ENCODE measurements at places on chromosomes 13 and 19.
A peak's percentile ranks its signal among the peaks of the same experiment; 100 is the strongest.

- no peak for DNase-seq
These were observed 75.0 kb upstream of the FLT1 start for GRCh38 chr13:28569886-28570285.

- no peak for DNase-seq
These were observed 223.5 kb downstream of the KLF12 start for GRCh38 chr13:73910733-73911132.

- DNase-seq, result no peak
These were observed 57.4 kb downstream of the RUBCNL start for GRCh38 chr13:46329624-46330023.

- DNase-seq, result no peak
These were observed 932.5 kb upstream of the MIR17HG start for GRCh38 chr13:90414691-90415596.

DNA sequence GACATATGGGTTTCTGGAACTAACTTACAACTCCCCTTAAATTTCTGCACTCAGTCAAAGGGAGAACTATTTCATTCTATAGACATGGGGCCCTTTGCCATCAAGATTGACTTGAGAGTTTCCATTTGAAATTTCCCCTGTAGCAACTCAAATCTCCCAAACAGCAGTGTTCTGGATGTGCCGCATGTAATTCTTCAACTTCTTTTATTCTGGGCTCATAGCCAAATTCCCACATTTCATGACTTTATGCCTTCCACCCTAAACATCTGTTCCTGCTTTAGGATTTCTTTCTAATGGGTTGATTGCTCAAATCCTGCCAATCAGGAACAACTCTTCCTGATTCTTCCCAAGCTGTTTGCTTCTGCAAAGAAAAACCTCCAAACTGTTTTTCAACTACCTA, 336.0 kb downstream of the TBC1D4 start:
- DNase-seq, result no peak

- no peak for DNase-seq
These were observed 57.8 kb downstream of the SPATA13 start for GRCh38 chr13:24218338-24218737.

GRCh38 chr13:21426238-21426637, 32.9 kb downstream of the ZDHHC20 start:
- DNase-seq, result no peak

DNA sequence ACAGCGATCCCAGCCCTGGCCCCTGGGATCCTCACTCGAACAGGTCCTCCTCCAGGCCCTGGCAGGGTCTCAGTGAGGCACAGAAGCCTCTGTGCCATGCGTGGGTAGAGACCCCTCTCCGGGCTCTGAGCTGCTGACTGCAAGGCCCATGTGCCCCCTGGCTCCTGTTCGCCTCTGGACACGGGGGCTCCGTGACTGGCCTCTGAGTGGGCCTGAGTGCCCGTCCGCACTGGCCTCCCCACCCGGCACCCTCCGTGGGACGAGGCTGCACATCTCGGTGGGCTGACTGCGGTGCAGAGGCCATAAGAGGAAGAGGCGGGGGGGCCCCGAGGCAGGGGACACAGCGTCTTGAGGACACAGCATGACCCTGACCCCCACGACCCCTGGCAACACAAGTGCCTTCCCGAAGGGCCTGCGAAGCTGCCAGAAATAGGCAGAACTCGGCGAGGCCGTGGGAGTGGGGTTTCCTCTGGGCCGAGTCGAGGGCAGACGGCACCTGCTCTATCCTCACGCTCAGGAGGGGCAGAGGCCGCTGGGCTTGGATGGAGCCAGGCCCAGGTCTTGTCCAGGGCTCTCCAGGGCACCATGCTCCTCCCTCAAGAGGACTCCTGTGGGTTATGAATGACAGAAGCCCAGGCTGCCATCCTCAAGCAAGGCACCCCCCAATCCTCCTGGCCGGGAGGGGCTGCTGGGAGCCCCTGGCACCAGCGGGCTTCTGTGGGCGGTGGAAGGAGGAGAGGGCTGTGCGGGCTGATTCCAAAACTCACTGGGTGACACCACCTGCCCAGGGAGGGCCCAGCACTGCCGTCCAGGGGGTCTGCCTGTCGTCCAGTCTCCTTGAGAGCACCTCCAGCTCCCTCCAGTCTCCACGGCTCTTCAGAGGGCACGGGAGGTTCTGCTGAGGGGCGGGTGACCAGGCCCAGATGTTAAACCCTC, 52.6 kb downstream of the RASA3 start:
- DNase-seq, result no peak

DNA sequence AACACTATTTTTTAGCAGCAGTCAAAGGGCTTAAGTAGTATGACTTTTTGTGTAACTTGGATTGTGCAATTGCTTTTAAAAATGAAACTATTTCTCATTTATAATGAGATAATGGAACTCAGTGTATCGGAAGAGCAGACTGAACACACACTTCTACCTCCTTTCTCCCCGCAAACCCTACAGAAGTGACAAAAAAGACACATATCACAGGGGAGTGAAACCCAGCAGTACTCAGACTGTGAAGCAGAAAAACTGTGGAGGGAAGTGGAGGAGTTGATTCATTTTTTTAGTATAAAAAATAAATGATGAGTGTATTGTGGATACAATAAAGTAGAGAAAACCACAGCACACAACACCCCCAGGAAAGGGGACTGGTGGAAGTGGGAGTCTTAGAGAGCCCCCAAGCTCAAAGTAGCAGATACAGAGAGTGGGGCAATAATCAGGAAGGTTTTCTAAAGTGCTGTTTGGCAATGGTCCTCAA, 9.7 kb downstream of the LPAR6 start:
- peak; percentile 88 for DNase-seq

DNA sequence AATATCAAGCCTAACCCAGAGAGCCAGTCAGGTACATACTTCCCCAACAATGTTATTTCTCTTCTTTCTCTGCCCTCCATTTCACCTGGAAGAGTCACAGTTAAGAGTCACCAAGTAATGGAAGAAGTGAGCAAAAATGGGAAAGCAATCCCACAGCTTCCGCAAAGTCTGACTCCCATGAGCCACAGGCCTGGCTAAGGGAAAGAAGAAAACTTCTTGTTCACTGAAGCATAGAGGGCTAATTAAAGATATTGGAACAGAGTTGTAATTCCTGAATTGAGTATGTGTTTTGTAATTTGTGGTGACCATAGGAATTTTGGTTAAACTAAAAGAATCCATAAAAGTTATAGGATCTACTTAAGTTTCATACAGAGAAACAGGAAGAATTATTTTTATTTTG, 830.9 kb upstream of the PCDH20 start:
- DNase-seq, result no peak

DNA sequence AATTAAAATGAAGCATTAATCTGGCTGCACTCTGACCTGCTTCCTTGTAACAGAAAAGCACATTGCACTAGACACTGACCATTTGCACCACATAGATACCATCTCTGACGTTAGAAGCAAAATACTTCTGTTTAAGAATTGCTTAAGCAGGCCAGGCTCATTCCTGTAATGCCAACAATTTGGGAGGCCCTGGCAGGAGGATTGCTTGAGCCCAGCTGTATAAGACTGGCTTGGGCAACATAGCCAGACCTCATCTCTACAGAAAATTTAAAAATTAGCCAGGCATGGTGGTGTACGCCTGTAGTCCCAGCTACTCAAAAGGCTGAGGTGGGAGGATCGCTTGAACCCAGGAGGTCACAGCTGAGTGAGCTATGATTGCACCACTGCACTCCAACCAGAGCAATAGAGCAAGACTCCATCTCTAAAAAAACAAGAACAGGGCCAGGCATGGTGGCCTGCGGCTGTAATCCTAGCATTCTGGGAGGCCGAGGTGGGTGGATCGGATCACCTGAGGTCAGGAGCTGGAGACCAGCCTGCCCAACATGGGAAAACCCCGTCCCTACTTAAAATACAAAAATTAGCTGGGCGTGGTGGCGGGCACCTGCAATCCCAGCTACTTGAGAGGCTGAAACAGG, 7.0 kb upstream of the TLE6 start:
- DNase-seq, result no peak

- DNase-seq, result no peak
These were observed 287.5 kb upstream of the HTR2A start for GRCh38 chr13:47184321-47184720.

- DNase-seq, result no peak
These were observed 7.4 kb downstream of the MPND start for GRCh38 chr19:4350726-4351125.

- DNase-seq, result no peak
These were observed 22.6 kb downstream of the RASL11A start for GRCh38 chr13:27293076-27293691.

DNA sequence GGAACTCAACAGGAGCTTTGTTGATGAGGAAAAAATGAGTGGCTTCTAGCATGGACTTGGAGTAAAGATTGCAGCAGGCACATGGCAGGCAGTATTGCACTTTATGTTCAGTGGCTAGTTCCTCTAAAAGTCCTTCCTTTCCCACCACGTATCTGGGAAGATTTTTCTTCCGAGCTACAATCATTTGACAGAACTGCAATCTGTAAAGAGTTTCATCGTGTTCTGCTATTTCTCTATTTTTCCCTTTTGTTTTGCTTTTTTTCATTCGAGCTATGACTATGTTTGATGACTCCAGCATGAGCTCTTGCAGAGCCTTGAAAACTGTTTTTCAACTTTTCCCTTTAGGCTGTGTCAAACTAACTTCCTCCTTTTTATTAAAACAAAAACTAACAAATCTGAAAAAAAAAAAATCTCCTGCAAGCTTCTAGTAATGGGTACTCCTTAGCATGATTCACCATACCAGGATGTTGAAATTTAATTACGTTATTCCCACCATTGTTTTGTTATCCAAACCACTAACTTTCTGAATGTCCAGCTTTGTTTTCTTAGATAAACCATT, 12.3 kb downstream of the CLDN10 start:
- peak; percentile 99 for DNase-seq

- DNase-seq, result peak; percentile 95
These were observed at the start of gene TBC1D4 for GRCh38 chr13:75482070-75482819. Gene TBC1D4, minus strand, starts transcription at chr13:75482169. Its CDS starts 402 bp downstream, at chr13:75481767.

- no peak for DNase-seq
These were observed 221.2 kb upstream of the SOX1 start for GRCh38 chr13:111845621-111846351.

DNA sequence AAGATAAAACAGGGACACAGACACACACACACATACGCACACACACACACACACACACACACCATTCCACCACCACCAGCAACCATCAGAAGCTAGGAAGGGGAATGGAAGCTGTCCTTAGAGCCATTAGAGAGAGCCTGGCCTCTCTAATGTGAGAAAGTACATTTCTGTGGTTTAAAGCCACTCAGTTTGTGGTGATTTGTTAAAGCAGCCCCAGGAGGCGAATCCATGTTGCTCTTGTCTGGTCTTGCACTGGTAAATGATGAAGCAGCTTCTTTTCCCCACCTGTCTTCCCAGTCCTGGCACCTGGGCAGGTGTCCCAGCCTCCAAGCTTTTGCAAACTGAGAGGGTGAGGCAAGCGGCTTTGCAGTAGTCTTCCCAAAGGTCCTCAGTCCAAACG, 118.9 kb upstream of the KL start:
- no peak for DNase-seq

DNA sequence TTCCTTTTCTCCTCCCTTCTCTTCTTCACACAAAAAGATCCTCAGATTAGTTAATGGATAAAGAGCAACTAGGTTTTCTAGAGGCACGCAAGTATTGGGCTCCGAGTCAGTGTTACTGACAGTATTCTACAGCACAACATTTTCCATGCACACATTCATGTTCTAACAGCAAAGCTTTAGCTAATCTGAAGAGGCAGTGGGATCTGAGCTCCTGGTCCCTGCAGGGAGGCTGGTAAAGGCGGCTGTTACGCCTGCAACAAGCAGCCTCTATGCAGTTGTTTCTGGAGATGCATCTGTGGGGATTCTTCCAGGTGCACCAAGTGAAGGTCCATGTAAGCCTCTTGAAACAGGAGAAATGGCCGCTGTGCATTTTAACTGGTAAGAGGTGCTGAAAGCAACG, 143.8 kb downstream of the EFNB2 start:
- no peak for DNase-seq

- DNase-seq, result peak; percentile 17
These were observed at the start of gene OLFM2 for GRCh38 chr19:9936326-9937000. Gene OLFM2, minus strand, starts transcription at chr19:9936515. Its CDS starts 149 bp downstream, at chr19:9936366.

DNA sequence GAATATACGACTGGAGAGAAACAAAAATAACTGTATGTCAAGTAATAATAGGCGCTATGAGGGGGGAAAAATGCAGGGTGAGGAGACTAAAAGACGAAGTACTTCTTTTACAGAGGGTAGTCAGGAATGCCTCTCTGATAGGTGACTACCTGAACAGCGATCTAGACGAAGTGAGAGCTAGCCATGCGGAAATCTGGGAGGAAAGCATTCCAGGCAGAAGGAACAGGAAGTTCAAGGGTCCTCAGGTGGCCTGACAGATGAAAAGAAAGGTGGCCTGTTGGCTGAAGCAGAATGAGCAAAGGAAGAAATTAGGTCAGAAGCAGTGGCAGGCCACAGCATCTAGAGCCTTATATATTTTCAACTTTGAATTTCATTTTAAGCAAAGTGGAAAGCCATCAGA, 13.3 kb downstream of the ZDHHC20 start:
- no peak for DNase-seq

DNA sequence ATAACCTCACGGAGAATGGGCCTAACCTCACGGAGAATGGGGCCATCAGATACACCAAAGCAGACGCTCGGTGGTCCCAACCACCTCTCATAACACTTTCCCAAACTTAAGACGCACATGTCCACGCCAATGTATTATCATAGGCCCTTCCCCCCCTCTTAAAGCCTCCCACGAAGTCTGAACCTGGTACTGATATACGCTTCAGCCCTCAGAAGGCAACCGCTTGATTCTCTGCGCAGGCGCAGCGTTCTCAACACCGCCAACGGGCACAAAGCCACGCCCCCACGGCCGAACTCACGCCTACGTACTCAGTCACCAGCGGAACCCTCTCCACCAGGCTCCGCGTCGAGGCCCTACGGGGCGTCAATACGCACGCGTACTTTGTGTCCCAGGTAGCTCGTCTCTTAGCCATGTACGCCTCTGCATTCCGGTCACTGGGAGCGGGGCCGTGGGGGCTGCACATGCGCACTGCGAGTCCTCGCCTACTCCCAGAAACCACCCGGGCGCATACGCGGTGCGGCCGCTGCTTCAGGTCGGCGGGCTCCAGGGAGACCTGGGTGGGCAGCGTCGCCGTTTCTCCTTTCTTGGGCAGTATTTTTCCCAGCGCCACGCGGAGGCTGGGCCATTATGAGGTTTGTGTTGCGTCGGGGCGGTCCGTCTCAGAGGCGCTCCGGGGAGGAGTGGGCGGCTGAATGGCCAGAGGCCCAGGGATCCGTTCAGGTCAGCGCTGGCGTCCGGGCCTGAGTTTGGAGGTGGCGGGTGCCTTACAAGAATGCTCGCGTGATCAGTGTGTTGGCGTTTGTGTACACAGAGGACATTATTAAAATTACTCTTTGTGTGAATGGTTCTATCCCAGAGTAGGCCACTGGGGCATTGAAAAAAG, 25.3 kb downstream of the ZNF582 start:
- peak; percentile 91 for DNase-seq

DNA sequence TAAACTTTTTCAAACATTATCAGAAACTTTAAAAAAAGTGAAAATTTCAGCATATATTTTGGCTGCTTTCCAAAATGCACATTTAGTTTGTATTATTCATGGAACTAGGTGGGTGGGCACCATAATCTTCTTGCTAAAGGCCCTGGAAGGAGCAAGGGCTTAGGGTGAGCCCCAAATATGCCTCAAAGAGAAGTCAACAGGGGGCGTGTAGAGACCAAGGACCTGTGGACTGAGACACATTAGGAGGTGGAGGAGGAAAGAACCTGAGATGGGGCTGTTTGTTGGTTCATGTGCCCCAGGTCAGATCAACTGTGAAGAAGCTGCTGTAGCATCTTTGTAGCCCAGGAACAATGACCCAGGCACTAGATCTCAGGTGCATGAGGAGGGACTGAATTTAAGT, 79.6 kb upstream of the OLFM4 start:
- no peak for DNase-seq
